ENCODE measurements at places on chromosomes 12 and 14.

- DNase-seq = peak; percentile 1
Observed at GRCh38 chr12:5988659-5989116, 43.6 kb upstream of the ANO2 start.

DNA sequence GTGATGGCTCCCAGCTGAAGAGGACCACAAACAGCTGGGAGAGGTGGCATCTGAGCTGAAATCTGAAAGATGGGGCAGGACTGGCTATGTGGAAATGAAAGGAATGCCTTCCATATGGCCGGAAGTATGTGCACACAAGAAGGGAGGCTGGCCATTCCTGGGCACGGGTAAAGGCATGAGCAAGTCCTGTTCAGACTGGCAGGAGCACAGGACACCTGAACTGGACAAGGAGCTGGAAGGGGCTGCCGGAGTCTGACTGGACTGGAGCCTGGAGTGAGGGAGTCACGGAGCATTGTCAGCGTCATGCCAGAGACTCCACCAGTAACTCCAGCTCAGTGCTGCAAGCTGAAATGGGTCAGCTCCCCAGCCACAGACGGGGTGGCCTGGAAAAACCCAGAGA, 11.9 kb upstream of the TC2N start:
- DNase-seq = no peak

- DNase-seq = peak; percentile 33
Observed at GRCh38 chr14:90453401-90453951, 56.6 kb downstream of the CALM1 start.

DNA sequence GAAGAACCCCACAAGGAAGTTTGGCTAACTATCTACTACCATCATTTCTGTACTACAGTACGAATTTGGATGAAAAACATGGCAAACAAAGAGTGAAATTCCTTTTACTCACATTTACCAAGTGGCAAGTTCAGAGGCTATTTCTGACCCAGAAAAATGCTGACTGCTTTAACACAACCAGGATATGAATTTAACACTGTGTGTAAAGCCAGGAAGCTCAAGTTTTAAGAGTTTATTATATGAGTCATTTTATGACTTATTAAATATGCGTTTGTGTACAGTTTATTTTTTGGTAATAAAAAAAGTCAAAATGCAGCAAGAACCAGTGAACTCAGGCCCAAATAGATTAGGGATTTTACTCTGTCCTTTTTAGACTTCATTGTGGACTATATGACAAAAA, 58.4 kb upstream of the STAC3 start:
- DNase-seq = no peak

DNA sequence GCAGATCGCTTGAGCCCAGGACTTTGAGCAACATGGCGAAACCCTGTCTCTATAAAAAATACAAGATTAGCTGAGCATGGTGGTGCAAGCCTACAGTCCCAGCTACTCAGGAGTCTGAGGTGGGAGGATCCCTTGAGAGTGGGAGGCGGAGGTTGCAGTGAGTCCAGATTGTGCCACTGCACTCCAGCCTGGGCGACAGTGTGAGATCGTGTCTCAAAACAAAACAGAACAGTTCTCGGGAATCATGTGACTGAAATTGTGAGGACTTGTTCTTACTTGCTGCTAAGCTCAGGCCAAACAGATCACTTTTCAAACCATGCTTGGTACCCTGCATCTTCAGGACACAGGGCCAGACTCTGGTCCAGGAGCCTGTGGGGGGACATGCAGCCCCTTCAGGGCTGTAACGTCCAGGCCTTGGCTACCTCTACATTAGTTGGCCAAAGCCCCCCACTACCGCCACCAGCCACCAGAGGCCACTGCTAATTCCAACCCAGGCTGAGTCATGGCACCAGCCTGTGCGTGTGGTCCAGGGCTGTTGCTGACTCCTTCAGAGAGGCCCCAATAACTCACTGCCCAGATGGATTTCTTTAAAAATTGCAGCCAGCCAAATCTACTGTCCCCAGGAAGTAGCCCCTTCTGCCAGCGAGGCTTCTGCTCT, 33.4 kb upstream of the SYNDIG1L start:
- DNase-seq = peak; percentile 70

GRCh38 chr12:120286768-120287490, 4.8 kb downstream of the RNU4-2 start:
- DNase-seq = no peak

GRCh38 chr12:91885851-91886731, 259.6 kb downstream of the BTG1 start:
- no peak for DNase-seq

DNA sequence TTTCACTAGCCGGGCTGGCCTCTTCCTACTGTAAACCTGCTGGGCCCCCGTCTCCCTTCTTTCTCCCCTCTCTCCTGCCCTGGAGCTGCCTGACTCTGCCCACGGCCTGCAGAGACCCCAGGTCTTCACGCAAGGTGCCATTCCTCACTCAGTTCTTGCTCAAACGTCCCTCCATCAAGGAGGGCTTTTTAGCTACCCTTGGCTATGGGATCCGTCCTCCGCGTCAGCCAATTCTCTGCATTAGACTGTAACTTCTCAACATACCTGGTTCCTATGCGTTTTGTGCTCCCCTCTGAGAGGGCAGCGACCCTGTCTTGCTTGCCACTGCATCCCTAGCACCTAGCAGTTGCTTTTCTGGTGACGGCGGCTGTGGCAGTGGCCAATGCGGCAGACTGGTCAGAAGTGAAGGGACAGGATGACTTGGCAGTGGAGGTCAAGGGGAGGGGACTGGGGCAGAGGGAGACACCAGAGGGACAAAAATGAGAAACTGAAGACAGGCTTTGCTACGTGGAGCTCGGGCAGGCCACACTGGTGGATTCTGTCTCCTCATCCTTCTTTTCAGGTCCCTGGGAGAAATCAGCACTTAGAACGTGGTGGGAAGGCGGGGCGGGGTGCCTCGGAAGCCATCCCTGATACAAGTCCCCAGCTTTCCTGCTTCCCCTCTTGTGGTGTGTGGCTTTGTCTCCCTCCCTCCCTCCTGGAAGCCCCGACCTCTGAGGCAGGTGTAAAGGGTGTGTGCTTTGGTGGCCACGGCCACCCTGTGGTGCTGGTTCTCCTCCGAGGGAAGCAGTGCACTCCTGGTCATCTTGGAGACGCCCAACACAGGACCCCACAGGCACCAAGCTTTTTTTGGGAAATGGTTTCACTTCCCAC, 1.8 kb downstream of the B3GNT4 start:
- no peak for DNase-seq

DNA sequence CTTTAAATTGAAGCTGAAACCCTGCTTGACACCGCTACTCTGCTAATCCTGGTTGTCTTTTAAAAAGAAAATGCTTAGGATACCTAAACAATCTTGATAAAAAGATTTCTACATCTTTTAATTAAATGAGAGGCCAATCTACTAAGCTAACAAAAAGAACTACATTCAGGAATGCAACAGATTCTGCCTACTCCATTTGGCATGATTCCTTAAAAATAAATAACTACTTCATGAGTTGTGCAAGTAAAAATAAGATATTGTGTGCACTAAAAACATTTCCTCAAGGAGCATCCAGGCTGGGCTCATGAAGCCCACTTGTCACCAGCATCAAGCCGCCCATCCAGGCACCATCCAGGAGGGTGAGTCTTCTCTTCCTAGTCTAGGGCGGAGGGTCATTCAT, 197.5 kb downstream of the PAX9 start:
- DNase-seq = no peak

DNA sequence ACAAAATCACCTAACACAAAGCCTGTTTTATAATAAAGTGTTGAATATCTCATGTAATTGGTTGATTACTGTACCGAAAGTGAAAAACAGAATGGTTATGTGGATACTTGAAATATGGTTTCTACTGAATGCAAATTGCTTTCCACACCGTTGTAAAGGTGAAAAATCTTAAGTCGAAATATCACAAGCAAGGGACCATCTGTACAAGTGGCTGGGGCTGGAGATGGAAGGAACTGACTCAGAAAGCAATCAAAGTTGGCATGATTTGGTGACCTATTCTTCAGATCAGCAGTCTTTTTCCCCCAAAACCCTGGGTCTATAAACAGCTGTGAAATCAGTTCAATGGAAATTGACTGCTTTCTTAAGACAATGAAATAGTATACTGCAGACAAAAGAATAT, 3.6 kb downstream of the CBX5 start:
- DNase-seq = no peak

DNA sequence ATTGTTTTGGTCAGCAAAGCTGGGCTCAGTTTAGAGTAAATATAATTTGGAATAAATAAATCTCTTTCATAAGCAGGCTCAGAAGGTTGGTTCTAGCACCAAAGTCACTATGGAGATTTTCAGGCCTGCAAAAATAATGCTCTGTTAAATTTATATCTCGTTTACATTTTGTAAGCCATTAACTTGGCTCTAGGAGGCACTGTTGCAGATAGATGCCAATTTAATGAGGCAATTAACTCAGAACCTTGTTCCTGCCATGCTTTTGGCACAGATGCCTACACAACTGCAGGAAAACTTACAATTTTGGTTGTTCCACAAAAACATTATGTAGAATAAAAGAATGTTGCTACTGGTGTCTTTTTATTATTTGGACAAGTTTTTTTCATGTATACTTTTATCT, 428.1 kb downstream of the FLRT2 start:
- DNase-seq = no peak

DNA sequence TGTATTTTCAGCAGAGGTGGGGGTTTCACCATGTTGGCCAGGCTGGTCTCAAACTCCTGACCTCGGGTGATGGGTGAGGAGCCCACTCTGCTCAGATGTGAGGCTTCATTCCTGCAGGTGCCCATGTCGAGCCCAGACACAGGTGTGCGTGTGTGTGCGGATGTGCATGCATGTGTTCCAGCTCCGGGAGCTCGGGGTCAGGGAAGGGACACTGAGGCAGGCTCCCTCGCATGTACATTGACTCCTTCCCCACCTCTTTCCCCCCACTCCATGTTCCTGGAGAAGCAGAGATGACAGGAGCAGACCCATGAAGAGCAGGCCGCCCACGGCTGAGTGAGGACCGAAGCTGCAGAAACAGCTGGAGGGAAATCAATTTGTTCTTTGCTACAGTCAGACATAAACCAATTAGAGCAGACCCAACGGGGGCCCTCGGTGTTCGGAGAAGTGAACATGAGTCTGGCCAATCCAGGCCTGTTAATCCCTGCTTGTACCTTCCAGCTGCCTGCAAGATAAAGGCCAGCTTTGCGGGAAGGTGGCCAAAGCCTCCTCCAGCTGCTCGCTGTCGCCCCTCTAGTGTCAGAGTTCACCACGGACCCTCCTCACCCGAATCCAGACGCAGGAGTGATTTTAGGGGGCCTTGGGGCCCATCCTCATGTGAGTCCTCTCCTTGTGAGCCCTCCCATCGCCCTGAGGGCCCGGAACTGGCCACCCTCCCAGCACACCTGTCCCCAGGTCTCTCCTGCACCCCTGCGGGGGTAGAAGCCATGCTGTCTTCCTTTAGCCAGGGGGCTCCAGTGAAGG, 321.0 kb upstream of the RTL1 start:
- peak; percentile 14 for DNase-seq

DNA sequence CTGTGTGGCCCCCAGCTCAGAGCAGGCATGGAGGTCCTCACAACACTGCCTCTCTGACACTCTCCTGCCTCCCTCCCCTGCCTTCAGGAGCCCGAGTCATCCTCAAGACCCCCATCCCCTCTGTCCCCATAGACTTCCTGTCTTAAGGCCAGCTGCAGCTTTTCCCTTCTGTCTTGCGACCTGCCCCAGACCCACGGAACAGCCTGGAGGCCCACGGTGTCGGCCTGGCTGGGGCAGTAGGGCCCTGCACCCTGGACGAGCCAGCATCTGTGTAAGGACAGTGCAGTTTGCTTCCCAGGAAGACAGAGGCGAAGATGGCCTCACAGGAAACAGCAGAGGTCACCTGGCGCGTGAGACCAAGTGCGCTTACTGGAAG, 9.7 kb downstream of the TEDC1 start:
- DNase-seq = no peak

DNA sequence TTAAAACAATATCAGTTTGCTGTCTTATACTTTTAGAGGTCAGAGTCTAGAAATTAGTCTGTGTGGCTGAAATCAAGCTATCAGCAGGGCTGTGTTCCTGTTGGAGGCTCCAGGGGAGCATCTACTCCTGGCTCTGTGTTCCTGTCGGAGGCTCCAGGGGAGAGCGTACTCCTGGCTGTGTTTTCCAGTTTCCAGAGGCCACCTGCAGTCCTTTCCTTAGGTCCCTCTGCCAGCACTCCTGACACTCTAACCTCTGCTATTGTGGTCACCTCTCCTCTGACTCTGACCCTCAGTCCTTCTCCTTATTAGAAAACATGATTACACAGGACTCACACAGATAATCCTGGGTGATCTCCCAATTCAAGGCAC, 1140.7 kb upstream of the TMEM132C start:
- DNase-seq = no peak

DNA sequence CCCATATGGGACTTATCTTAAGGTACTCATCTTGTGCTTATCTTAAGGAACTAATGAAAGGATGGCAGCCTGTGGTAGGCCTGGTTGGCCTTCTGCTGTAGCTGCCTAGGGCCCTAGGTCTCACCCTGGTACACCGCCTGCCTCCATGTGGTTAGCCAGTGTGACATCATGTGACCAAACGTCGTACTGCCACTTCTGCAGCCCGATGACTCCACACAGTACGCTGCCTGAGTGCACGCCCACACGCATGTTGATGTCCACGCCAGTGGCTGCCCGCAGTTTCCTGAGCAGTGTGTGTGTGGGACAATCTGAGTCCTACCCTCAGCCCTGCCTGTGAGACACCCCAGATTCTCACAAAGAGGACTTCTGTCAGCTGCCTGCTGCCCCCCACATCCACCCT, 5.1 kb downstream of the ADCY4 start:
- DNase-seq = no peak

GRCh38 chr14:69046476-69046860, 67.4 kb upstream of the ACTN1 start:
- DNase-seq = no peak

DNA sequence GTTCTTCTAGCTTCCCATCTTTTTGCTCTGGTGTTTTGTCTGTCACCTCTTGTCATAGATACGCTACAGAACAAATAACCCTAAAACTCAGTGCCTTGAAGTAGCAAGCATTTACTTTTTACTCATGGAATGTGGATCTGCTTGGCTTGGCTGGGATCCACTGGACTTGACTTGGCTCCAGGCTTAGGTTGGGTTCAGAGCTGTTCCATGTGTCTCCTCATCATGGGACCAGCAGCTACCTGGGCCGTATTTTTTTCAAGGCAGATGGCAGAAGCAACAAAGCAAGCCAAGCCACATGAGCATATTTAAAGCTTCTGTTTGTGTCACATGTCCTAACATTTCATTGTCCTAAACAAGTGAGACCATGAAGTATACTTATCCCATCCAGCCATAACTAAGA, 48.7 kb upstream of the ATF1 start:
- DNase-seq = no peak

DNA sequence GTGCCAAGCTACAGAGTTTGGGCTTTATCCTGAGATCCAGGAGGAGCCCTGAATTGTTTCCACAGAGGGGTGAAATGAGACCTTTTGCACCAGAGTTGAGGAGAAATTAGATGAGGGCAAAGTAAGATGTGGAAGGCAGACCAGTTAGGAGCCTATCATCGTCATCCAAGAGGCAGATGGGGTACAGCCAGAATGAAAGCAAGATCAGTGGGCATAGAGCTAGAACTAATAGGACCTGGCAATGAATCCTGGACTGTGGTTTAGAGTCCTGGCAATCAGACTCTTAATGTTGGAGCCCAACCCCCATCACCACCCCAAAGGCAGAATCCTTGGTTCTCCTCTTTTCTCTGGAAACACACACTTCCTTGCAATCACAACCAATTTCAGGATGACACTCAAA, 166.6 kb upstream of the HMGA2 start:
- no peak for DNase-seq

- DNase-seq = no peak
Observed at GRCh38 chr14:22748206-22748605, 18.3 kb upstream of the OXA1L start.

Data from NCI-H524 (cell line).